ENCODE measurements at places on chromosomes 3 and 15. TPM values are rescaled to one million over a fixed set of nuclear protein-coding genes. Genes with fewer than 3 reads are reported as not detected.

DNA sequence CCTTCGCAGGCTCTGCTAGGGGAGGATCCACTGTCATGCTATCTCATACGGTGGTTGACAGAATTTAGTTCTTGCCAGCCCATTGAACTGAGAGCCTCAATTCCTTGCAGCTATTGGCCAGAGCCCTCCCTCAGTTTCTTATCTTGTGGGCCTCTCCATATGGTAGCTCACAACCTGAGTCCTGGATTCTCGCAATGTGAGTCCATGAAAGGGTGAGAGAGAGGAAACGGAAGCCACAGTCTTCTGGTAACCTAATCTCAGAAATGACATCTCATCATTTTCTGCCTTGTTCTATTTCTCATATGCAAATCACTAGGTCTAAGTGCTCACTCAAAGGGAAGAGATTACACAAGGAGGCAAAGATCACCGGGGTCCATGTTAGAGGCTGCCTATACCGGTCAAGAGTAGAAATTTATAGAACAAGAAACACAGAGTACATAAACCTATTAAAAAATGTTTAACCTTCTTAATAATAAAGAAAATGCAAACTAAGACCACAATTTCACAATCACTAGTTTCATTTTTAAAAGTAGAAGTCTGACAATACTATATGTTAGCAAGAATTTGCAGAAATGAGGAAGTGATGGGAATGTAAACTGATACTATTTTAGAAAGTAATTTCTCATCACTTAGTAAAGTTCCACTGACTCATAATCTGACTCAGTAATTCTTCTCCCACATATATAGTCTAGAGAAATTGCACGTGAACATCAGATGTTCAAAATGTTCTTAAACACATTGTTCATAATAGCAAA is 378.4 kb upstream of the AGTR1 start:
- H3K27ac ChIP-seq: no peak overlapping the region
- H3K4me1 ChIP-seq: no peaks in the 10 kb centered on the region
- no peaks in the 10 kb centered on the region for H3K36me3 ChIP-seq
- DNase-seq: no peak
- peaks cover 4% of the 10 kb centered on the region for H3K27me3 ChIP-seq

- DNase-seq: no peak
- H3K4me3 ChIP-seq: peak overlapping the region; percentile 43
- peak overlapping the region; percentile 41 for H3K27ac ChIP-seq
- no peaks in the 10 kb centered on the region for H3K36me3 ChIP-seq
- H3K4me1 ChIP-seq: peaks cover 8% of the 10 kb centered on the region
- H3K27me3 ChIP-seq: no peaks in the 10 kb centered on the region
Observed at GRCh38 chr15:40367371-40367685, 9.3 kb downstream of the DISP2 start.

Gene WDR93
- 0.15 TPM for total RNA-seq

Gene NLGN1
- 0.51 TPM for total RNA-seq

Gene CIB2
- 5.1 TPM for total RNA-seq

DNA sequence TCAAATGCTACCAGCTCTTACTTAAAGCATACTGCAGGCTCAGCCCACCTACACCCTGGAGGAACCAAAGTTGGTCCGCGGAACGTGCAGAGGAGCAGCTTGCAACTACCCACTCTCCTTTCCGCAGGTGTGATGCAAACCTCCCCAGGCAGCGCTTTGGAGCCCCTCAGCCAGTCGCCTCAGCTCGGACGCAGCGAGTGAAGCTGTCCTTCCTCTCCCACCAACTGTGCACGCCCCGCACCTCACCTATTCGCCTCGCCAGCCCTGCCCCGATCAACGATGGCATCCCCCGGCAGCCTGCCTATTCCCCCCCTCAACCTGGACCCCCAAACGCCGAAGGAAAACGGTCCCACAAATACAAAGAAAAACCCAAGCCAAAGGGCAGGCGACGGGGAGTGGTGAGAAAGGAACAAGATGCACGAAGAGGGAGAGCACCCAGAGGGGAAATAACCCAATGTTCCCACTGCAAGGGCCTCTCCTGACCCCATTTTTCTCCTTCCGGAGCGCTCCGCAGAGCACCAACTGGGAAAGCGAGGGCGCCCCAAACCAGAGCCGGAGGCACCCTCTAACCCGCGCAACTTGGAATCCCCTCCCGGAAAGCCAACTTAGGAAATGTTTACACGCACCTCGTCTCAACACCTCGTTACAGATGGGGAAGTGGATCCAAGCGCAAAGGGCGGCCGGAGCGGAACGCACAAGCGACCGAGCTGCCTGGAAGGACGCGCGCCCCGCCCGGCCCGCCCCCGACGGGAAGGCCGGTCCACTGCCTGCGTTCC is 665 bp downstream of the GLB1 start:
- peak overlapping the region; percentile 89 for H3K4me3 ChIP-seq
- no peaks in the 10 kb centered on the region for H3K4me1 ChIP-seq
- H3K36me3 ChIP-seq: no peaks in the 10 kb centered on the region
- peak overlapping the region; percentile 97 for H3K27ac ChIP-seq
- H3K27me3 ChIP-seq: no peaks in the 10 kb centered on the region

DNA sequence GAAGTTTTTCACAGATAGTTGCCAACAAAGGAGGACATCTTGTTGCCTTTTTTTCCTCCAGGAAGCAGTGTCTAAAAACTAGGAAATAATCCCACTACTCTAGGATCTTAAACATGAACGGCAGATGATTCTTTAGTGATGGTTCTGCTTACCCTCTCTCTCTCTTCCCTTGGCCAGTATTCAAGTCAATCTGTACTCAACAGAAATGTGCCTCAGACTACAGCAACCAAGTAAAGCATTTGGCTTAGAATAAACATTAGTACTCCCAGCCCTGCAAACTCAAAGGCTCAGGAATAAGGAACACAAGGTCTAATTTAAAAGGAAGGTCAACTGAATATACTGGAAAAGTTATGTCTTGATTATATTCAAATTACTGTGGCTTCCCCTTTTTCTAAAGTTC is 8.7 kb downstream of the NPTN start:
- H3K4me3 ChIP-seq: no peak overlapping the region
- H3K4me1 ChIP-seq: peaks cover 78% of the 10 kb centered on the region
- H3K27ac ChIP-seq: no peak overlapping the region

- no peak for DNase-seq
- no peak overlapping the region for H3K27ac ChIP-seq
- H3K36me3 ChIP-seq: no peaks in the 10 kb centered on the region
- no peak overlapping the region for H3K4me3 ChIP-seq
- no peaks in the 10 kb centered on the region for H3K27me3 ChIP-seq
Observed at GRCh38 chr3:158483701-158484235, 87.2 kb upstream of the MLF1 start.

DNA sequence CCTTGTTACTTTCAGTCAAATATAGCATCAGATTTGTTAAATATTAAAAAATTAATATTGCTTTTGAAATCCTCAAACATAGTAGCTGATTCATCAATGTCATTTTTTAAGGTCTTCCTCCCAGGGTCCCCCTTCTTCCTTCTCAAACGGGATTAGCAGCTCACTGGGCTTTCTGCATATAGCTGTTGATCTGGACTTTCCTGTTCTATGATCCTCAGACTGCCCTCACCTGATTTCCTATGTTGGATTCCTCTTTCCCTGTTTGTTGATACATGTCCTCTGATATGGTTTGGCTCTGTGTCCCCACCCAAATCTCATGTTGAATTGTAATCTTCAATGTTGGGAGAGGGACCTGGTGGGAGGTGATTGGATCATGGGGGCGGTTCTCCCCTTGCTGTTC is 5.8 kb downstream of the GUCA1C start:
- H3K4me3 ChIP-seq: no peak overlapping the region
- H3K27me3 ChIP-seq: no peaks in the 10 kb centered on the region
- no peaks in the 10 kb centered on the region for H3K36me3 ChIP-seq
- no peak overlapping the region for H3K27ac ChIP-seq
- H3K4me1 ChIP-seq: no peaks in the 10 kb centered on the region
- DNase-seq: no peak

- H3K36me3 ChIP-seq: no peaks in the 10 kb centered on the region
- no peak overlapping the region for H3K4me3 ChIP-seq
- H3K27ac ChIP-seq: no peak overlapping the region
- DNase-seq: no peak
- no peaks in the 10 kb centered on the region for H3K27me3 ChIP-seq
- H3K4me1 ChIP-seq: no peaks in the 10 kb centered on the region
Observed at GRCh38 chr3:134563601-134564000, 77.7 kb downstream of the CEP63 start.

- no peak overlapping the region for H3K27ac ChIP-seq
- no peaks in the 10 kb centered on the region for H3K36me3 ChIP-seq
- H3K27me3 ChIP-seq: no peaks in the 10 kb centered on the region
- H3K4me3 ChIP-seq: no peak overlapping the region
- H3K4me1 ChIP-seq: no peaks in the 10 kb centered on the region
Observed at GRCh38 chr3:44950275-44950734, 25.7 kb downstream of the ZDHHC3 start.

DNA sequence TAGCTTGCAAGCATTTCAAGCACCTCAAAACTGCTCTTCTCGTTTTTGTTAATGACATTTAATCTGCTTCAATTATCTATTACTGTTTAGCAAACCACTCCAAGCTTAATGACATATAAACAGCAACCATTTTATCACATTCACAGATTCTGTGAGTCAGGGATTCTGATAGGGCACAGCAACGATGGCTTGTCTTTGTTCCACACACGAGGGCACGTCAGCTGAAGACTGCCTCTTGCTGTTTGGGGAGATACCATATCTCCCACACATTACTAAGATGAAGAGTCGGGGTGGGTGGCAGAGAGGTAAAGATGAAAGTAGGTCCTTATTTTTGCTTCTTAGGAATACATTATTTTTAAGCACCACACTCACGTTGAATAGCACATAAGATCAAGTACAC is 19.3 kb downstream of the CPOX start:
- H3K36me3 ChIP-seq: no peaks in the 10 kb centered on the region
- no peak overlapping the region for H3K27ac ChIP-seq
- no peaks in the 10 kb centered on the region for H3K4me1 ChIP-seq
- H3K4me3 ChIP-seq: no peak overlapping the region

GRCh38 chr15:36940219-36940618 is 160.1 kb downstream of the MEIS2 start:
- no peaks in the 10 kb centered on the region for H3K36me3 ChIP-seq
- no peak overlapping the region for H3K4me3 ChIP-seq
- no peak overlapping the region for H3K27ac ChIP-seq
- no peak for DNase-seq

DNA sequence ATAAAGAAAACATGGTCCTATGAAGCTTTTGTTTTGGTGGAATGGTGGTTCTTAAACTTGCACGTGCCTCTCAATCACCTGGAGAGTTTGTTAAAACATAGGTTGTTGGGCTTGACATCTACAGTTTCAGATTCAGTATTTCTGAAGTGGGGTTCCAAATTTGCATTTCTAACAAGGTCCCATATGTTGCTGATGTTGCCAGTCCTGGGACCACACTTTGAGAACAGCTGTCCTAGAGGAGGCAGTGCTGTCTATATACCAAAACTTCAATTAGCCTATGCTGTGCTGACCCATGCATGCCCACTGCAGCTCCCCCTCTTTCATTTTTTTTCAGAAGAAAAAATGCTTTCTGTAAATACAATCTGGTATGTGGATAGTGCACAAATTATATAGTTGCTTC is 31.3 kb downstream of the ALCAM start:
- H3K4me3 ChIP-seq: no peak overlapping the region
- H3K27me3 ChIP-seq: no peaks in the 10 kb centered on the region
- peaks cover 10% of the 10 kb centered on the region for H3K4me1 ChIP-seq
- no peak overlapping the region for H3K27ac ChIP-seq
- H3K36me3 ChIP-seq: no peaks in the 10 kb centered on the region
- DNase-seq: no peak

GRCh38 chr3:55408193-55408826 is 78.8 kb downstream of the WNT5A start:
- no peaks in the 10 kb centered on the region for H3K4me1 ChIP-seq
- no peaks in the 10 kb centered on the region for H3K27me3 ChIP-seq
- no peak overlapping the region for H3K4me3 ChIP-seq

GRCh38 chr3:78098367-78098766 is 1058.5 kb downstream of the ROBO2 start:
- no peak overlapping the region for H3K4me3 ChIP-seq
- no peaks in the 10 kb centered on the region for H3K4me1 ChIP-seq
- no peaks in the 10 kb centered on the region for H3K27me3 ChIP-seq
- DNase-seq: no peak

Gene STXBP5L
- total RNA-seq: 0.62 TPM

DNA sequence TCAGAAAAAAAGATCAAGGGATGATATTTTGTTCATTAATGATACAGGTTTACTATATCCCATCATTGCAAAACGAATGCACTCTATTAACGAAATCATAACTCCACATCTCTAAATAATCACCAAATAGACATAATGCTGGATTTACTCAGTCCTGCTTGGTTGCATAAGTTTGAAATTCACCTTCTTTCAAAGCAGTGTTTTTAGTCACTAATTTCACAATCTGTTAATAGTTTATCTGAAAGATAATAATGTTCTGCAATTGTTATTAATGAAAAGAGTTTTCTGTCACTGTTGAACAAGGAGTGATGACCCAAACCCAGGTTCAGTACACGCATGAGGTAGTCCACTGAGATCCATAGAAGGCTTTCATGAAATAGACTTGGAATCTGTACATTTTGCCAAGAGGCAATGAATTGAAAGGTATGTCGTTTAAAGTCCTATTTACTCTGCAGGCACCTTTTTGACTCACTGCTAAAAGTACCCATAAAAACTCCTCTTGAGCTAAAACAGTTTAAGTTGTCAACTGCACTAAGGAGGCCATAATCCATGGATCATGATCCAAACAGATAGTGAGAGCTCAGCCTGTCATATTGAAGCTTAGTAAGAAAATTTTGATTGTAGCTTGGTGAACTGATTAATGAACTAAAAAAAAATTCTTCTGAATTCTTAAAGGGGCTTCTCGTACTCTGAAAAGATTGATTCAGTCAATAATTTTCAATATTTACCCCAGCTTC is 75.6 kb upstream of the MBNL1 start:
- H3K27me3 ChIP-seq: no peaks in the 10 kb centered on the region
- H3K27ac ChIP-seq: no peak overlapping the region
- no peaks in the 10 kb centered on the region for H3K36me3 ChIP-seq
- no peaks in the 10 kb centered on the region for H3K4me1 ChIP-seq
- no peak for DNase-seq

Gene ZNF717
- total RNA-seq: 5.7 TPM

DNA sequence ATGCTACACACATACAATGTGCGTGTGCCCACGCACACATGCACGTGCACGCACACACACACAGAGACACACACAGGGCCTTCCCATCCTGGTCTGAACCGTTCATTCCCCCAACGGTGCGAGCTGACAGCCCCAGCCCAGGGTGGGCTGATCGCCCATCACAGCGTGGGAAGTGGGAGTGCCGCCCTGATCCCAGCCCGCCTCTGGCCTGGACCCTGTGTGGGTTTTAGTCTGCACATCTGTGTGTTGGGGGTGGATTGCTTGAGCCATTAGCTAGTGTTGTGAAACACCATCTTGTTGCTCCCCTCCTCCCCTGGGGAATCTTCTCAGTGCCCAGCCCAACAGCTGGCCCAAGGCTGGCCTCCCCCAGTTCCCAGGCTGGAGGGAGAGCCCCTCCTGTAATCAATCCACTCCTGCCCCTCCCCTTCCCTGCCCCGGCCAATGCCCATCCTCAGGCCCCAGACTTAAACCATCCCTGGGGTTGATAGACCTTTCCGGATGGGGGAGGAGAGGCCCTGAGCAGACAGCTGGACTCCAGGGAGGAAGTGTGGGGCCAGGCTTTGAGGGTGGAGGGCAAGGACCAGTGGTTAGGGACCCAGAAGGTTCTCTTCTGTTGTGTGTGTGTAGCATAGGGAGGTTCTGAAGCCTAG is 8.3 kb downstream of the SEMA3G start:
- H3K27me3 ChIP-seq: no peaks in the 10 kb centered on the region
- DNase-seq: no peak
- H3K4me1 ChIP-seq: no peaks in the 10 kb centered on the region
- no peak overlapping the region for H3K27ac ChIP-seq

Gene ISL2
- 0.41 TPM for total RNA-seq

All from pancreas (tissue), 10 donors.